ENCODE measurements at places on chromosomes 7 and 10. TPM values are rescaled to one million over a fixed set of nuclear protein-coding genes. Genes with fewer than 3 reads are reported as not detected.
A peak's percentile ranks its signal among the peaks of the same experiment; 100 is the strongest.

DNA sequence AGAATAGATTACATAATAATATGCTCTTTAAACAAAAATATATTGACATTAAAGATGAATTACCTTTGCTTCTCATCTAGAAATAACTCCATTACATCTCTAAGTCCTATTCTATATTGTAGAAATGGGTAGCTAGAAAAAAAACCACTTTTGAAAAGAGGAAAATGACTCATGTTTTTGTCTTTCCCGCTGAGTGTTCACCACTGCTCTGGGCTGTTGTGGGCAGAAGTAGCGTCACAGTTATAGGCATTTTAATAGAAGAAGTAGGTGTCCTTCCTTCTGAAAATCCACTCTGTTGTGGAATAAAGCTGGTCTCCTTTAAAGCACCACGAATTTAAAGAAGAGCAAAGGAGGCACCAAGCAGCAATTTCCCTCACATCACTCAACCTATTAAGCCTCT, 117.6 kb upstream of the NFE2L3 start:
- ATAC-seq = peak; percentile 78

Gene ADRB1
- not detected for total RNA-seq

DNA sequence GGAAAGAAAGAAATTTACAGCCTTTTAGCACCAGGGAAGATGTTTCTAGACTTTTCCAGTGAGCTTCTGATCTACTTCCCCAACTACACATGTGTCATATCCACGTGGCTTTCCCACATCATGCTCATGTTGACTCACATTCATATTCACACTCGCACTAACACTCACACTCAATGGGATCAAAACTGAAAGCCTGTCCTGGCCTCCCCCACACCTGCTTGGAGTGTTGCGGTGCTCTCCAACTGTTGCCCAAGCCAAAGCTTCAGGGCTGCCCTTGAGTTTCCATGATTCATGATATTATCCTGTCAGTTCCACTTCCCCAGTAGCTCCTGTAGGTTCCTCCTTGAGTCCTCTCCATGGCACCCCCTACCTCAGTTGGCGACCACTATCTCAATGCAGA, 444.4 kb downstream of the GATA3 start:
- ATAC-seq = peak; percentile 98

DNA sequence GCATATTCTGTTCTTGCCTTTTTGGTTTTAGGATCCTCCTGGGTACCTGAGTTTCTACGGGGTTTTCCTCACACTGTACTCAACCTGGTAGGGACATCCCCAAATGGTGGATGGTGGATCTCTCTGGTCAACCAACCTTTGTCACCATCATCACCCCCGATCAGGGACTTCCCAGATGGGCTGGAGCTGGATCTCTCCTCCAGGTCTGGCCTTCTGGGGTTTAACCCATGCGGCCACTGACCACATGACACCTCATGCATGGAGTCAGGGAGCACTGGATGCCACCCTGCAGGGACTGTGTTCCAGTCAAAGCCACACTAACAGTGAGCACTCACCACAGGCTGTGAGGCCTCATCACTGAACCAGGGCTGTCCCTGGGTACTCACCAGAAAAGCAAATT, 80.0 kb downstream of the CELF2 start:
- peak; percentile 94 for ATAC-seq

DNA sequence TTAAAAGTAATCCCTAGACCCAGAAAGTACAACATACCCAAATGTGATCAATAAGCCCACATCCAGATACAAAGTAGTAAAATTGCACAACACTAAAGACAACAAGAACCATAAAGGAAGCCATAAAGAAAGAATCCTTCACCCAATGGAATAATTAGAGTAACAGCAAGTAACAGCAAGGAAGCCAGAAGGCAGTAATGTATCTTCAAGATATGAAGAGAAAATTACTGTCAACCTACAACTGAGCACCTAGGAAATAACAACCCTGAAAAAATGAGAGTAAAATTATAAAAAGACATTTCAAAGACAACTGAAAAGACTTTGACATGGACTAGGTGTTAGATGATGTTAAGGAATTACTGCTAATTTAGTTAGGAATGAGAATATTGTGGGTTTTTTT, 60.5 kb downstream of the CNOT4 start:
- ATAC-seq = no peak

DNA sequence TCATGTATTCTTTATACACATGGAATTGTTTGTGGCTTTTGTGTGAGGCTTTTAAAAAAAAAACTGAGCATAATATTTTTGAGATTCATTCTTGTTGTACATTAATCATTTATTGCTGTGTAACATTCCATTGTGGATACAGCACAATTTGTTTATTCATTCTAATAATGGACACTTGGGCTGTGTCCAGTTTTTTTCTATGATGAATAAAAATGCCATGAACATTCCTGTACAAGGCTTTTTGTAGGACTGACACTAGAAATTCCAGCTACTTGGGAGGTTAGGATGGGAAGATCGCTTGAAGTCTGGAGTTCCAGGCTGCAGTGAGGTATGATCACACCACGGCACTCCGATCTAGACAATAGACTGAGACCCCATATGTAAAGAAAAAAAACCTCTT, 254.3 kb upstream of the CACNA2D1 start:
- ATAC-seq = no peak

- ATAC-seq = no peak
Measured at GRCh38 chr10:83274088-83274487, 865.2 kb upstream of the GHITM start.

Gene CDHR3
- total RNA-seq = 2.2 TPM

DNA sequence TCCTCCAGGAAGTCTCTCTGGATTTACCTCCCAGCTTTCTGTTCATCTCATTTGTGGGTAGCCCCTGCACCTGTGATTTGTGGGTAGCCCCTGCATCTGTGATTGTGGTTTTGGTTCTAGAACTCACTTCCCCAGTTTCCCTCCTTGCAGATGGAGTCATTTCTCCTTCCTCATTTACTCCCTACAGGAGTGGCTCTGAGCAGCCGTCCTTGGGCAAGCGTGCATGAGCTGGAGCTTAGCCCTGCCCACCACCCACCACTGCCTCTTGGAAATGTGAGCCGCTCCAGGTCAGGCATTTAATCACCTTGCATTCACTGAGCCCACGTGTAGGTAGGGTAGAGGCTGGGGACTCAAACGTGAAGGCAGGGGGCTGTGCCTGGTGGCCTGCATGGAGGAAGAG, 8.2 kb downstream of the COL26A1 start:
- no peak for ATAC-seq

GRCh38 chr10:52741851-52742250, 30.7 kb downstream of the MBL2 start:
- no peak for ATAC-seq
